ENCODE measurements at places on chromosomes 3 and 15.

GRCh38 chr3:124928333-124929202 lies 6.0 kb downstream of the MUC13 start:
- DNase-seq: peak; percentile 71

DNA sequence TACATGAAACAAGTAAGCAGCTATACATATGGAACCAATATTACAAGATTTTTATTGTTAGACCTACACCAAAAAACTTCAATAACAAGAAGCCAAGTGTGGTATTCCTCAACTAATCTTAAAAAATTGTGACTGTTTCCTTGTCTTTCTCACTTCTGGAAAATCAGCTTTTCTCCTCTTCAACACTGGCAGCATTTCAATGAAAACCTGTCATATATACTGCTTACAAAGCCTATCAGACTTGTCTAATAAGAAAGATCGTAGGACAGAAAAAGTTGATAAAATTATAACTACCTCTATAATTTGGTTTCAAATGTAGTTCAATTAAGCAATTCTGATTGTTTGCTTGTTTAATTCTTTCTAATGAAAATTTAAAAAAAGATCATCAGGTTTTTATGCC lies 55.1 kb downstream of the CBLB start:
- DNase-seq: no peak

GRCh38 chr15:65818927-65819562 lies 27.0 kb upstream of the DENND4A start:
- no peak for DNase-seq

DNA sequence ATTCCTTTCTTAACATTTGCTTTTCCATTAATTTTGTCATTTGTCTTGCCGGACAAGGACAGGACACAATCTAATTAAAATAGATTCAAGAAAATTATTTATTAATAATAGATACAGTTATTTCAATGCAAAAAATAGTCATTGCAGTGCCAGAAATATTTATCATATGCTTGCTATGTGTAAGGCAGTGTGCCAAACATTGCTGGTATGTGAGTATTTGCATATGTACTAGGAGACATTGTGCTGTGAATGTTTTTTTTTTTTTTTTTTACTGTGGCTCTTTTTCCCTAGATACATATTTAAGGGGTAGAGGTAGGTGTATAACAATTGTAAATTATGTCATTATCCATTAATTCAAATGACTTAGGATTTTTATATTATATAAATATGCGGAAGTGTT lies 23.3 kb downstream of the SPRED1 start:
- no peak for DNase-seq

DNA sequence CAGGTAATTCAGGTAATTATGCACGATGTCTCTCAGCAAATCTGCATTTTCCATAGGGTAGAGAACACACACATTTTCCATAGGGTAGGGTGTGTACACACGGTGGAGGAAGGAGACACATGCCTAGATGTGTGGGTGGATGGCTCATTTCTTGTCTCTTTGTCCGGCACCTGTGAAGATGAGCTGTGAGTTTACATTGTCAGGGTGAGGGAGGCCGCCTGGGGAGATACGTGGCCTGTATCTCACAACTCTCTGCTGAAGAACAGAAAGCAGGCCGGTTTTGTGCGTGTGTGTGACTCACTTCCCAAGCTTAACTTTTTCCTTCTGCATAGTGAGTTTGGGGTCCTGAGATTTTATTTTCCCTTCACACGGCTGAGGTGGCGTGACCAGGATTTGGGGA lies 60.3 kb downstream of the SLC6A6 start:
- no peak for DNase-seq

Data from prostate gland (tissue), 2 donors.